ENCODE measurements at places on chromosomes 7 and 10. TPM values are rescaled to one million over a fixed set of nuclear protein-coding genes. Genes with fewer than 3 reads are reported as not detected.

ZNF438 gene
- total RNA-seq, result 4.3 TPM

C7orf57 gene
- total RNA-seq, result not detected

SKIDA1 gene
- 5.9 TPM for total RNA-seq

SEMA3A gene
- total RNA-seq, result 8.5 TPM

PTPN20 gene
- total RNA-seq, result 0.97 TPM

ZNF425 gene
- total RNA-seq, result 6.2 TPM

DOCK4 gene
- total RNA-seq, result 99.2 TPM

MYH16 gene
- total RNA-seq, result not detected
